ENCODE measurements at places on chromosomes 2 and 18.

DNA sequence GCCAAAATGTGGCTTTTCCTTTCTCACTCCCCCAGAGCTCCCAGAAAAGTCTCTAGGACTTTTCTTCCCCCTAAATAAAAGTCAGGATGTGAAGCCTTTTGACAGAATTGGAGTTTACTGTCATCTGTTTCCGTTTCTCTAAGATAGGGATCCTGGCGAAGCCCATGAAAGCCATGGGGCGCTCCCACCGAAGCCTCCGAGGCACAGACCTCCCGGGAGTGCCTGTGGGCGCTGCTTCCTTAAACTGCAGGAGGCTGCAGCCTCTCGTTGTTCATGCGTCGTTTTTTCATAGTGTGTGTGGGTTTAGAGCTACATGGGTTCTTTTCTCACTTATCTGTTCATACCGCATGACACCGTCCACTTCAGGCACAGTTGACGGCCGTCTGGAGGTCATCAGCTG is 56.8 kb downstream of the ASAP2 start:
- peak; percentile 71 for DNase-seq

DNA sequence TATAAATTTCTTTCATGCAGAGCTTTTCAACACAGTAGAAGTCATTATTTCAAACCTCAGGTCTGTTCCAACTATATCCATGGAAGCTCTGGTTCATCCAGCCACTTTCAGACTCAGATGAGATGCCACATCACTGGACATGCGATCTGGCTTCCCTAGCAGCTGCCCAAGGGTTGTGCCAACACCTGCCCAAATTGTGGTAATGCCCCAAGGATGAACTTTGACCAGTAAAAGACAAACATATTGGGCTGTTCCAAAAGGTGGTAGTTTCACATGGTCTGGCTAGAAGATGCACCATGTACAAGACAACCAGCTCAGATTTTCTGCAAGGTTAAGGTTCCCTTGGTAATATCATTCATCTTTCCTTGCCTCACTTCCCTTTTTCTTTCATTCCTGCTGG is 101.9 kb downstream of the THADA start:
- no peak for DNase-seq

DNA sequence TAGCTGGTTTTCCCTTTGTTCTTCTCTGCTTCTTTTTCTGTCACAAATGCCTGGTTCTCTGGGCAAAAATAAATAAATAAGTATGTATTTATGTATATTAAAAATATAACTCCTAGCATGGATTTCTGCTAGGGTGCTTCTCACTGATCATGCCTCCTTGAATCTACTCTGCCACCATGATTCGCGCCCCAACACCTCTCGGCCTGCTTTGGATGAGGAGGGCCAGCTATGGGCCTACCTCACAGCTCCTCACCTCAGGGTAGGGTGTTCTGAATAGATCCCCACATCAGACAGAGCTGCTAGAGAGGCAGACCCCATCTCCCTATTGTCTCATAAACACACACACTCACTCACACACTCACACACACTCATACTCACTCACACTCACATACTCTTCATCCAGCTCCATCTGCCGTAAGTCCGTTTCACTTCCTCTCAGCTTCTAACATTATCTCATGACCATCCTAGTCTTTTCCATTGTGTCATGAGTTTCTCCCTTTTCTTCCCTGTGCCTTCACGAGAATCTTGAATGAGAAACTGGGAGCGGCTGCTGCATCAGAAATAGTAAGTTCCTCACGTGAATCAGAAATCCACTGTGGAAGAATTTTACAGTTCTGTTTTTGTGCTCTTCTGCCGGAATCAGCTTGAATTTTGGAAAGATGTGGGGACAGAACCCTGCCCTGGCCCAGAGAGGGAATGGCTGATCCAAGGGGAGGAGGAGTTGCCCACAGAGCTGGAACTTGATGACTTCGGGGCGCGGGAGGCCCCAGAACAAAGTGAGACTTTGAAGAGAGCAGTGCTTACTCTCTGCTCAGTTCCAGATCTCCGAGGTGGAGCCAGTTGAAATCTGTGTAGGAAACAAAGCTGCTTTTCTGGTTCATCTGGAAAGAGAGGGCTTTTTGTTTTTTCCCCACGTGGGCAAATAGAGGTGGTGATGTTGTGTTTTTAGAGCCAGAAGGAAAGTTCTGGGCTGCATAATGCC is 20.9 kb downstream of the ANXA4 start:
- no peak for DNase-seq

- no peak for DNase-seq
Measured at GRCh38 chr2:129619471-129619870, 360.0 kb upstream of the RAB6C start.

- peak; percentile 84 for DNase-seq
Measured at GRCh38 chr18:332007-332406, 64.2 kb upstream of the THOC1 start.

DNA sequence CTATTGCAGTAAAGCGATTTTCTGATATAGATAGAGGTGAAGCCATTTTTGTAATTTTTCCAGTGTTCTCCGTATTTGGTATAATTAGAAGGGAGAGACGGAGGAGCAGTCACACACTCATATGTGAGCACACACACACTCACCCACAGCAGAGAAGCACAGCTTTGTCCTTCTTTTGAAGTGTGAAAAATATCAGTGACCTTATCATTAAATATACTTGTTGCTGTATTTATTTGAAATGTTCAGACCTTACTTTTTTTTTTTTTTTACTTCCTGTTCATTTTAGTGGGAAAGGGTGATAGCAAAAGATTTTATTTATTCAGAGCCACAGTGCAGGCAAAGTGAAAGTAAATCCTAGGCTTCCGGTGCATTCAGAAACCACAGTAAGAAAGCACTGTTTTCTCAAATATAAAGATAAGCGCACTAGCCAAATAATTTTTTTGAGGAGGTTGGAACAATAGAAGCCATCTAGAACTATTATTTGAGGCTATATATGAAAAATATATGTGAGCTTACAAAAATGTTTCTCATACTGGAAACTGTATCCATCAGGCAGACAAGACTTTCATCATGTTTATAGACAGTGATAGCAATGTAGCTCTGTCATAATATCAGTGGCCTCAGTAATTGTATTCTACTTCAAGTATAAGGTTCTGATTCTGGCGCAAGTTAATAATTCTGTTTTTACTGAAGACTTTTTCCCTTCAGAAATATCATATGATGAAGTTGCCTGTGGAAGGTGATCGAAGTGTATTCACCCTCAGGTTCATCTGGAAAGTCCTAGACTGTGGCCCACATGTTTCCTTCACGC is 37.2 kb downstream of the TSHZ1 start:
- DNase-seq, result peak; percentile 66
